ENCODE measurements at places on chromosomes 5 and 9.
A peak's percentile ranks its signal among the peaks of the same experiment; 100 is the strongest.

DNA sequence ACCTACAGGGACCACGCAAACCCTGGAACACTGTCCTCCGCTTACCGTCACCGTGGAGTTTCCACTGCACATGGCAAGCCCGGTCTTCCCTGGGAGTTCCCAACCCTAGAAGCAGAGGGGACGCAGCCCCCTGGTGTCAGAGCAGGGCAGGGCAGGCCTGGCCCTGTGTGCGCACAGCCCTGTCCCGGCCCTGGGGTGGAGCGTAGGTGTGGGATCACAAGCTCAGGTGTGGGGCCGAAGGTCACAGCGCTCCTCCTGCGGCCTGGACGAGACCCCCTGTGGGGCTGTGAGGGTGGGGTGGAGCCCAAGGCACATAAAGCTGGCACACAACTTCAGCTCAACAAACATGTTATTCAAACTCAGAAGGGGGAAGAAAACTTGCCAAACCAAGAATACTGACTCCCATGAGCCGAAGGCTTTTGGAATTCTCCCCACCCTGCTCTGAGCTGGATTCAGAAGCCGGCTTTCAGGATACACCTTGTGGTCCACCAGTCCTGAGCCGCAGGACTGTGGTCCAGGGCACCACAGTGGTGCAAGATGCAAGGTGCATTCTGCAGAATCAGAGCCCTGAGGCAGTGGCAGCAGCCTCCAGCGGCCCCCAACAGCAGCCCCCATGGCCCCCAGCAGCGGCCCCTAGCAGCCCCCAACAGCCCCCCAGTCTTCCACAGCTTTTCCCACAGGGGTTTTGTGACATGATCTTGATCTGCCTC is 11.8 kb upstream of the EXOC3 start:
- peak; percentile 49 for DNase-seq

- DNase-seq: no peak
These were observed 67.1 kb downstream of the COL5A1 start for GRCh38 chr9:134708672-134709038.

DNA sequence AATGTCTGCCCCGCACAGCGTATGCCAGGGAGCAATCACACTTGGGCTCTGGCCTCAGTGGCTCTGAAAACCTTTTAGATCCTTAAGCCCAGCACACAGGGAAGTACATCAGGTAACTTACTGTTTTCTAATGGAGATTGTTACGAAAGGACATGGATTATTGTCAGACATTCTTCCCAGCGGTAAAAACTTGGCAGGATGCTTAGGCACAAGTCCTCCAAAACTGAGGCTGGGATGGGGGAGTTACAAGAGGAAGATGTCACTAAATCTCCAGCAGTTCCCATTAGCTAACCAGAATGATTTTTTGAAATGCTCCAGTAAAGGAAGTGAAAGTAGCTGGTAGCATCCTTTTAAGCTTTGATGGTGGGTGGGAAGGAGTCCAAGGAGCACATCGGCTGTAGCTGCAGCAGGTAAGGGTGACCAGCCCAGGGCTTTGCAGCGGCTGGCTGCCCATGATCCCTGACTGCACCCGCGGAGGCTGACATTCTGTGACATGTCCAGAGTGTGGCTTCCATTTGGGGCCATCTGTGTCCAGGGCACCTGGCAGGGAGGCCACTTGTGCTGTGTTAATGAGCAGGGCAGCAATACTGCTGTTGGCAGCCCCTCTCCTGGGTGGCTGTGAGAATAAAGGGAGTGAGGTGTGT is 165.8 kb downstream of the GADD45G start:
- no peak for DNase-seq

DNA sequence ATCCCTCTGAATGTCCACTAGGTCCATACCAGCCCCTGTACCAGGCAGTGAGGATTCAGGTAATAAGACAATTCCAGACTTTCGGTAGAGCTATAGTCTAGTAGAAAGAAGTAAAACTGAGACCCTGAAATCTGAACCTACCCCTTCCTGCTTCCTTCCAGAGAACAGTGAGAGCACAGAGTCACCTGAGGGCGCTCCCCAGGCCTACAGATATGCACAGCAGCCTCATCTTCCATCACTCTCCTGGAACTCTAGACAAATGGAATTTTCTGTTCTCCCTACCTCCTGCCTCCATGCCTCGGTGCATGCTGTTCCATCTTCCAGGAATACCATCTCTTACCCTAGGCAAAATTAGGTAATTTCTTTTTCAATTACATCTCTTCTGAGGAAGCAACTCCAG is 3.1 kb upstream of the GNA14 start:
- no peak for DNase-seq

- DNase-seq: no peak
These were observed 454.9 kb downstream of the ENC1 start for GRCh38 chr5:74185599-74185998.

- DNase-seq: no peak
These were observed 9.1 kb downstream of the LRRC70 start for GRCh38 chr5:62587737-62588136.

- no peak for DNase-seq
These were observed 437.9 kb upstream of the PAPPA start for GRCh38 chr9:115715666-115716065.

- DNase-seq: no peak
These were observed 1187.1 kb upstream of the WWC1 start for GRCh38 chr5:167104351-167104750.

DNA sequence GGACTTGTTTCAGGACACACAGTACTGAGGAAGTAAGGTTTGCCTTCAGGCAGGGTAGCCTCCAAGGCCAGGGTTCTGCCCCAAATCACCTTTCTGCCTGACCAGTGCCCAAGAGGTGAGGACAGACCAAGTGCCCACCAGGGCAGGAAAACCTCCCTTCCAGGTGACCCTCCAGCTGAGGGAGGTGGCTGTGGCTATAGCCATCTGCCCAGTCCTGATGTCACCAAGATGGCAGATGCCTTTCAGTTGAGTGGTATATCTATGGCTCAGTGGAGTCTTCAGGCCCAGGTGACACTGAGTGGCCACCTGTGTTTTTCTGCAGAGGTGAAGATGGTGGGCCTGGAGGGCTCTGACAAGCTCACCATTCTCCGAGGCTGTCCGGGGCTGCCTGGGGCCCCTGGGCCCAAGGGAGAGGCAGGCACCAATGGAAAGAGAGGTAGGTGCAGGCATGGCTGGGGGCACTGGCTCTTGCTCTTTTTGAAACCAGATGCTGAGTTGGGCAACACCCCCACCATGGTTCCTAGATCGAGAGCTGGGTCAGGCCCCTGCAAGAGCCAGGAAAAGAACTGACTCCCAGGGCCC is 1.7 kb downstream of the FCN2 start:
- DNase-seq: no peak

All from stimulated activated CD4-positive, alpha-beta T cell treated with anti-CD3 and anti-CD28 coated beads, Interleukin-1b, Interleukin-23, amount 100 ng/mL, for 4 hours (primary cell).